Activated naive CD8-positive, alpha-beta T cell treated with anti-CD3 and anti-CD28 coated beads, Interleukin-2, amount 10 ng/mL, durations not matched to agents 7 days and 5 days (primary cell): ENCODE measurements at places on chromosomes 5 and 9. TPM values are rescaled to one million over a fixed set of nuclear protein-coding genes. Genes with fewer than 3 reads are reported as not detected.

GRCh38 chr9:87469793-87470465, 27.7 kb upstream of the DAPK1 start:
- H3K4me3 ChIP-seq = no peak overlapping the region
- DNase-seq = no peak
- peaks cover 4% of the 10 kb centered on the region for H3K27me3 ChIP-seq
- H3K4me1 ChIP-seq = no peaks in the 10 kb centered on the region
- H3K27ac ChIP-seq = no peak overlapping the region
- H3K36me3 ChIP-seq = no peaks in the 10 kb centered on the region

GRCh38 chr5:10645671-10646070, 81.8 kb downstream of the ANKRD33B start:
- no peak overlapping the region for H3K4me3 ChIP-seq
- H3K27ac ChIP-seq = no peak overlapping the region
- peaks cover 14% of the 10 kb centered on the region for H3K36me3 ChIP-seq
- no peak for DNase-seq
- peaks cover 3% of the 10 kb centered on the region for H3K27me3 ChIP-seq
- peaks cover 17% of the 10 kb centered on the region for H3K4me1 ChIP-seq

GRCh38 chr5:105803431-105803830, 1867.3 kb downstream of the EFNA5 start:
- H3K36me3 ChIP-seq = no peaks in the 10 kb centered on the region
- no peaks in the 10 kb centered on the region for H3K4me1 ChIP-seq
- no peaks in the 10 kb centered on the region for H3K27me3 ChIP-seq
- H3K4me3 ChIP-seq = no peak overlapping the region
- no peak for DNase-seq

- peak overlapping the region; percentile 96 for H3K4me3 ChIP-seq
- H3K4me1 ChIP-seq = peaks cover 34% of the 10 kb centered on the region
- H3K36me3 ChIP-seq = peaks cover 10% of the 10 kb centered on the region
These were observed 519 bp downstream of the EXOC3 start for GRCh38 chr5:443239-444151.

- H3K27me3 ChIP-seq = no peaks in the 10 kb centered on the region
- no peak overlapping the region for H3K4me3 ChIP-seq
- H3K4me1 ChIP-seq = no peaks in the 10 kb centered on the region
- H3K36me3 ChIP-seq = no peaks in the 10 kb centered on the region
- DNase-seq = no peak
These were observed 263.7 kb downstream of the SEMA5A start for GRCh38 chr5:9282211-9282610.

- no peak for DNase-seq
- no peaks in the 10 kb centered on the region for H3K36me3 ChIP-seq
- no peak overlapping the region for H3K27ac ChIP-seq
- H3K4me3 ChIP-seq = no peak overlapping the region
- peaks cover under 1% of the 10 kb centered on the region for H3K4me1 ChIP-seq
- peaks cover 4% of the 10 kb centered on the region for H3K27me3 ChIP-seq
These were observed 106.4 kb downstream of the CACNA1B start for GRCh38 chr9:137984005-137984404.

DNA sequence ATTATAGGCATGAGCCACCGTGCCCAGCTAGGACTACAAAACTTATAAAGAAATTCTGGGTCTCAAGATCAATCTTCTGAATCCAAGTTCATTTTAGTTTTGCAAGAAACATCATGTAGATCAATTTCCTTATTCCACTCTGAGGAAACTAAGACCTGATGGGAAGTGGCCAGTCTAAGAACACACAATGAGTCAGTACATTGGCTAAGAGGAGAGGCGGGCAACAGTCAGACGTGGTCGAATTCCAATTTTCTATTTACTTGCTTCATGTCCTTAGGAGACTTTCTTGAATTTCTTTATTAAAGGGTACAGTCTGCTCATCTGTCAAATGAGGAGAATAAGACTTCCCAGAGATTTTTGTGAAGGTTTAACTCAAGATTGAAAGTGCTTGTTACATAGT, 432.1 kb upstream of the BRINP1 start:
- DNase-seq = no peak
- H3K27me3 ChIP-seq = no peaks in the 10 kb centered on the region
- no peak overlapping the region for H3K27ac ChIP-seq

DNA sequence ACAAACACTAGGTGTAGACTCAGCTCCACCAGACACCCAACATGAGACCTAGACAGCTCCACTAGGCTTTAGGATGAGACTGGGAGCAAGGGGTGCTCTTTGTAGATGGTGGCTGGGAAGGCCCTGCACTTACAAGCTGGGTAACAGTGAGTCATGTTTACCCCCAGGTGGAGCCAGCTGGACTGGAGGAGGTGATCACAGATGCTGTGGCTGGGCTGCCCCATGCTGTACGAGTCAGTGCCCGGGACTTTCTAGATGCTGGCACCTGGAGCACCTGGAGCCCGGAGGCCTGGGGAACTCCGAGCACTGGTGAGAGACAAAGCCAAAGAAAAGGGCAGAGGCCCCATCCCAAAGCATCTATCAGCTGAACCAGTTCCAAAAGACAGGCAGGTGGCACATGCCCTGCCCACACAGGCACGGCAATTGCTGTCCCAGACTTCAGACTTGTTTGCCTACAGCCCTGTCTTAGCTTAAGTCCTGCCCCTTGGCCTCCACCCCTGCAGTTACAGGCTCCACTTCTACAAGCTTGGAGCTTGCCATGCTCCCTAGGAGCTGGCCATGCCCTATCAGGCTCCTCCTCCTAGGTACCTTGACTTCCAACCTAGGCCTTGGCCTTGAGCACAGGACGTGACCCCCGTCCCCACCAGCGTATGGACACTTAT, 2.7 kb downstream of the CCL27 start:
- peaks cover 25% of the 10 kb centered on the region for H3K4me1 ChIP-seq
- H3K27me3 ChIP-seq = no peaks in the 10 kb centered on the region
- peaks cover 9% of the 10 kb centered on the region for H3K36me3 ChIP-seq

- peaks cover 20% of the 10 kb centered on the region for H3K36me3 ChIP-seq
- no peak for DNase-seq
- H3K4me3 ChIP-seq = no peak overlapping the region
- H3K27ac ChIP-seq = no peak overlapping the region
- H3K27me3 ChIP-seq = no peaks in the 10 kb centered on the region
These were observed 58.4 kb downstream of the TEX10 start for GRCh38 chr9:100294341-100294740.

Gene PHYHD1
- 1.4 TPM for total RNA-seq

Gene MEIKIN
- 1.2 TPM for total RNA-seq
